ENCODE measurements at places on chromosomes 13 and 19. TPM values are rescaled to one million over a fixed set of nuclear protein-coding genes. Genes with fewer than 3 reads are reported as not detected.
A peak's percentile ranks its signal among the peaks of the same experiment; 100 is the strongest.

Gene CABP5
- total RNA-seq, result not detected

Gene ODAD3
- 0.82 TPM for total RNA-seq

Gene MLLT1
- 10.3 TPM for total RNA-seq

Gene PLPPR2
- 23.7 TPM for total RNA-seq

Gene NCAN
- total RNA-seq, result 85.3 TPM

Gene RASIP1
- 4.7 TPM for total RNA-seq

GRCh38 chr13:80712026-80712425 is 371.1 kb upstream of the SPRY2 start:
- DNase-seq, result no peak

- peak; percentile 13 for DNase-seq
These were observed 1.3 kb downstream of the RFX1 start for GRCh38 chr19:14004619-14005348.

DNA sequence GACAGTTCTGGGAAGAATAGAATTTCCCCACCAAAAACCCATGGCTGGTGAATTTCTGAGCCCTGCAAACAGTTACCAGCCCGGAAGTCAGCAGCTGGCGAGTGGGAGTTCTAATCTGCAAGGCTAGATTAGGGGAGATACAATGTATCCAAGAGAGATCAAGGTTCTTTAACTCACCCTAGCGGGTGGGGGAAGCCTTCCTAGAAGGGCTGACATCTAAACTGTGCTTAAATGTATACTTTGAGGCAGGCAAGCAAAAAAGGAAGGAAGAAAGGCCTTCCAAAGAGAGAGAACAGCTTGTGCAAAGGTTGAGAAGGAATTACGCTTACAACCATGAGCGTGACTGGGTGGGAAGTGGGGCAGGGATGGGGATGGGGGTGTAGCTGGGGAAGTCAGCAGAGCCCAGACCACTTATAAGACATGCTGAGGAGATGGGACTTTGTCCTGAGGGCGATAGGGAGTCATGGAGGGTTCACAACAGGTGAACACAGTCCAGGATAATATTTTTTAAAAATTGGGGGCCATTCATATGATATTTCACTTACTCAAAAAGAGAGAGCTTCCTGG is 20.8 kb upstream of the ZNRF4 start:
- DNase-seq, result no peak

DNA sequence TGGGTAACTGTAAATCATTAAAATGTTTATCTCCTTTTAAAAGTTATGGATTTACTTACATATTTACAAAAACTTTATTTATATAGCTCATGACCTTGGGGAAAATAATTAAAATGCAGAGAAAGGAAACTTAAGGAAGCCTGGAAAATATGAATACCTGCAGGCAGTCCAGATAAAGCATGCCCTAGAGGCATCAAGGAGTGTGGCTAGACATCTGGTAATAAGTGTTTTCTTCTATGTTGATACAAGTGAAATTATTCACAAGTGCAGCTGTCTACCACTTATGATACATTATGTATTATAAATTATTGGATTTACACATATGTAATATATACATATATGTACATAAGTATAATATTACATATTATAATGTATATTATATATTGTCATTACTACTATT is 207.9 kb downstream of the LMO7 start:
- DNase-seq, result no peak

DNA sequence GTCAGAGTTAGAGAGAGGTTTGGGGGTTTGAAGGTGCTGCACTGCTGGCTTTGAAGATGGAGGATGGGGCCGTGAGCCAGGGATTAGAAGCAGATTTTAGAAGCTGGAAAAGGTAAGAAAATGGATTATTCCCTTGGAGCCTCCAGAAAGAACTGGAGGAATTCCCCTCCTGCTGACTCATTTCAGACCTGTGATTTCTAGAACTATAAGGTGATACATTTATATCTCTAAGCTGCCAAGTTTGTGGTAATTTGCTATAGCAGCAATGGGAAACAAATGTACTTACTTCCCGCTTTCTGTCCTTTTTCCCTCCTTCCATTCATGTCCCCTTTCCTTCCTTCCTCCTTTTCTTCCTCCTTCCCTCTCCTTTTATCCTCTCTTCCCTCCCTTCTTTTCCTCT is 78.5 kb upstream of the PCDH8 start:
- no peak for DNase-seq
